Mucosa of descending colon (tissue), 3 donors: ENCODE measurements at places on chromosomes 2 and 18. TPM values are rescaled to one million over a fixed set of nuclear protein-coding genes. Genes with fewer than 3 reads are reported as not detected.

GRCh38 chr2:58195662-58196061, 45.5 kb downstream of the FANCL start:
- no peak for DNase-seq

- no peak for DNase-seq
These were observed 23.7 kb downstream of the FARP2 start for GRCh38 chr2:241379481-241380480.

DNA sequence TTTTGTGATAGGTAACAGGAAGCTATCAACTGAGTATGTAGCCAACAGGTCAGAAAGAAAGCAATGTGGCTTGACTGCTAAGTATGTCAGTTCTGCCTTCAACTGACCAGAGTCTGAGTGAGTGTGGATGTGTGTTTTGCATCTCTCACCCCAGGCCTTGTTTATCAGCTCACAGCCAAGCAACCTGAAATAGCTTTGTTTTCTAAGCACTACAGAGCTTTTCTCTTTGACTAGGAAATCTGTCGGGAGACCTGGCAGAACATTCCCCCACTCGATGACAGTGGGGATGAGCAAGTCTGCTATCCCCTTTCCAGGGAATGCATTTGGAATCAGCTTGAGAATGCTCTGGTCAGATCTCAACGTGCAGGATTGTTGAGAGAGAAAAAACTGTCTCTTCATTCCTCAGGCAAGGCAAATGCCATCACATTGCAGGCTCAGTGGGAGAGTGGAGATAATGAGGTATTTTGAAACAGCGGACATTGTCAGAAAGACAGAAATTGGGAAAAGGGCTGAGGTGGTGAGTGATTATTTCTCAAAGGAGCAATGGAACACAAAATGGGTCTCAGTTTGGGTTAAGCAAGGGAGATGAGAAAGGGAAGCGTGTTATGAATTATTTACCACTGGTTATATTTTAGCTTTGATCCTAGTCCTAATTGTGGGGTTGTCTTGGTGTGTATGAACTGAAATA, 233.8 kb upstream of the PIK3C3 start:
- no peak for DNase-seq

- peak; percentile 33 for DNase-seq
These were observed 209.4 kb upstream of the CXCR4 start for GRCh38 chr2:136327162-136327852.

GRCh38 chr2:105380432-105381100, 18.3 kb downstream of the FHL2 start:
- DNase-seq: no peak

- DNase-seq: no peak
These were observed 80.3 kb downstream of the SPRED2 start for GRCh38 chr2:65351948-65352595.

DNA sequence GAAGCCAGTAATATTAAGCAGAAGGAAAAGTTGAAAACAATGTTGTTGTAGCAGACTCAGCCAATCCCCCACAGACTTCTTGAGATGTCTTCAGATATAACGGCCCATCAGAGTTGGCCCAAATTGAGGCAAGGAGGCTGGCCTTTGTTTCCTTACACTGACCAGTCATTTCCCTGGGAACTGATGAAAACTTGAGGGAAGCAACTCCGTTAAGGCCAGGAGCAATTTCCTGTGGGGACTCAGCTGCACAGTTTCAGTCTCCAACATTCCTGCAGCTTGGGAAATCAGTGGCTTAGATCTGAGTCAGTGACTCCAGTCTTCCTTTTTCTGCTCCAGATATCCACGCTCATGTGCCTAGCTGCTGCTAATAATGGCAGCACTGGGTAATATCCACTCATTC, 75.7 kb downstream of the FTCDNL1 start:
- no peak for DNase-seq

GRCh38 chr18:5103693-5104092, 93.4 kb downstream of the AKAIN1 start:
- no peak for DNase-seq

GRCh38 chr18:32437100-32437834, 33.4 kb downstream of the GAREM1 start:
- DNase-seq: no peak

DNA sequence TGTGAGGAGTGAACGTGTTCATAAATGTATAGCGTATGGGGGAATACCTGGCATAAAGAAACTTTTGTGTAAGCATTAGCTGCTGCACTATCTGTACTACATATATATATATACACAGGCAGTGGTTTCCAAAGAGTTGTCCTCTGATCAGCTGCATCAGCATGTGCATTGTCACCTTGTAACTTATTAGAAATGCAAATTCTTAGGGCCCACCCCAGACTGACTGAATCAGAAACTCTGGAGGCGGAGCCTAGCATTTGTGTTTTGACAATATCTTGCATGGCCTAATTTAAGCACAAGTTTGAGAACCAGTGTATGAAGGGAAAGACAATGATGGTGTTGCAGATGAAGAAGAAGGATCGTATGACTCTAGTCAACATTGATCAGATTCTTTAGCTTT, 299.5 kb downstream of the CCDC102B start:
- DNase-seq: no peak

DNA sequence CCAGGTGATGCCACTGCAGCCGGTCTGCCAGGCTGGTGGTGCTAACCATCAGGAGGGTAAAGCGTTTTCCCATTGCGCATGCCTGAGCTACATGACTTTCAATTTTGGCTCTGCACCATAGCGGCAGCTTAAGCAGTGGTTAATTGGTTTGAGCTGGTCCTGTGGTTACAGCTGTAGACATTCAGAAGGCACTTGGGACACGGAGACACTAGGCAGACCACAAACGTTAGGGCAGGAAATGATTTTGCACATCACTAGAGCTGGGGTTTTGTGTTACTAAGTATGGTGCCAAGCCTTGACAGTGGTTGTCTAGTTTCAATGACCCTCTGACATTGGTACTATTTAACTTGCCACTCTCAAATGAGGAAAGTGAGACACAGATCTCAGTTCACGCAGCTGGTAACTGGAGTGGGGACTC, 28.9 kb upstream of the CNOT11 start:
- DNase-seq: peak; percentile 31

DNA sequence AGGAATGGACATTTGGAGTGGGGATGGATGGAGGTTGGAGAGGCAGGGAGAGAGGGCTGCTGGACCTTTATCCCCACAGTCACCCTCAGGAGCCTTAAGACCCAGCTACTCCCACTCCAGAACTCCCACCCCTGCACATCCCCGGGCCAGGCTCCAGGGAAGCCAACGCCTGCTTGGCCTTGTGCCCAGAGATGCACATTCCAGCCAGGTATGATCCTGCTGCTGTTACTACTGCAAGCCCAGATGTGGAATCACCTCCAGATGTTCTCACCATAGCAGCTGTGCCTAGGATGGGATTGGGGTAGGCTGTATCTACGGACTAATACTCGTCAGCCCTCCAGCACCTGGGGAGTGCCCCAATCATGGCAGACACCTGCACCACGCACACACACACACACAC, 71.7 kb downstream of the ZFP36L2 start:
- DNase-seq: peak; percentile 73

- no peak for DNase-seq
These were observed 204.2 kb downstream of the AGAP1 start for GRCh38 chr2:235698028-235698427.

DNA sequence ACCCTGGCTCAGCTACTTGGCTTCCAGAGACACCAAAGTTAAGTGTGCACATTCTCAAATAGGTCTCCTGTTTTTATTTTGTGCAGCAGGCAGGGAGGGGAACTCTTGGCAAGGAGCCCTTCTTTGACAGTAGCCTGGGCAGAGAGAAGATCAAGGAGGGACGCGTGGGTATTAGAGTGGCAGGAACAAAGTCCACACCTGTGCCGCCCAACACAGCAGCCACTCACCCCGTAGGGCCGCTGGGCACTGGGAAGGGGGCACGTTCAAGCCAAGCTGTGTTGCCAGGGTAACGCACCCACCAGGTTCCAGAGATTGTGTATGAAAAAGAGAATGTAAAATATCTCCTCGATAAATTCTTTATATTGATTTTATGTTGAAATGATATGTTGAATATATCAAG, 229.3 kb upstream of the AGAP1 start:
- no peak for DNase-seq

Gene SATB2
- 328 TPM for total RNA-seq

Gene GRB14
- total RNA-seq: 1.5 TPM

Gene TUBA4B
- total RNA-seq: not detected

Gene CNGA3
- total RNA-seq: 0.20 TPM

Gene CPLX4
- not detected for total RNA-seq

Gene C2orf66
- total RNA-seq: not detected

Gene SPDYA
- 2.3 TPM for total RNA-seq

Gene IL1F10
- not detected for total RNA-seq

Gene GPR155
- total RNA-seq: 6.8 TPM

Gene LIMS4
- total RNA-seq: 0.65 TPM

Gene IL18RAP
- total RNA-seq: 1.2 TPM

Gene TRPM8
- not detected for total RNA-seq

Gene GATA6
- total RNA-seq: 43.3 TPM
